ENCODE measurements at places on chromosomes 4 and X.

- no peak for DNase-seq
These were observed 151.5 kb downstream of the CORIN start for GRCh38 chr4:47686294-47686872.

DNA sequence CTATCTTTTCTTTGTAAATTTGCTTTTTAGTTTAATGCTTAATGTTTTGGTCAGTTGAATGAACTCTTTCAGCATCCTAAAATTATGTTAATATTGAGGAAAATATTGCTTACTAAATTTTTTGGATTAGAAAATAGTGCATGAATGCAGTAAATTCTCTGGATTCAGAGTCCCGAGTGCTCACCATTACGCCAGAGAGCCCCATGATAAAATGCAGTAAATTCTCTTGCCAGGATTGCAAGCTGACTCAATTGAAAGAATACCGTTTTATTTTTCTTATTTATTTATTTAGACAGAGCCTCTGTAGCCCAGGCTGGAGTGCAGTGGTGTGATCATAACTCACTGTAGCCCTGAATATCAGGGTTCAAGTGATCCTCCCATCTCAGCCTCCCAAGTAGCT lies 60.9 kb upstream of the ENPEP start:
- no peak for DNase-seq

DNA sequence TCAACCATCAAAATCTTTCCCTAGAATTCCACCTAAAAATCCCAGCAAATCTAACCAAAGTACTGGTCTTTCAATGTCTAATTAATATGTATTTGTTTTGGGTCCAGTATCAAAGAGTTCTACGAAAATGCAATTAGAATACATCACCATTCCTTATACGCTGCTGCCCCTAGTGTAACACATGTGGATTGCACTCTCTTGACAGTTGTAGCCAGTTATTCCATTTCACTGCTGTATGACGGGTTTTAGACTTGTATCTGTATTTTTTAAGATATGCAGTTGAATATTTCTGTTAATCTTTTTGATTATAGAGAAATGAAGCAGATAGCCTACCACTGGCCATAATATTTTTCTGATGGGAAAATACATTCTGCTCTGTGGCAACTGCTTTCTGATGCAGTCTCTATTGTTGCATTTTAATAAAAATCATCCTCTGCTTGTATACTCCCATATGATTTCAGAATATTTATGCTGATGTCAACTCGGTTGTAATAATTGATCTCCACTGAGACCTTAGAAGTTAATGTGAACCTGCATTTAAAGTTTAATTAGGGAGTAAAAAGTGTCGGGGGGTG lies 17.1 kb upstream of the PAGE2B start:
- DNase-seq, result no peak

DNA sequence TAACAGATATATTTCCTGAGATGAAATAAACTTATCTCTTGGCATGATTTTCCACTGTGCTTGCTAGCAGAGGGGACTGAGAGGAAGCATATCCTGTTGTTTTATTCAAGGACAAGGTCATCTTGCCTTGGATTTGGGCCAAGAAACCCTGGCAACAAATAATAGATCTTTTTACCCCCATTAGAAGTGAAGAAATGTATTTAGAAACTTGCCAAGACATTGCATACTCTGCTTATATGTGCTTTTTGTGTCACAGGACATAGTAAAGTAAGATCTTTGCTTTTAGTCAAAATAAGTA lies 170.2 kb downstream of the RAPGEF2 start:
- no peak for DNase-seq

- DNase-seq, result no peak
These were observed 216.4 kb downstream of the CHIC2 start for GRCh38 chr4:53847965-53848364.

Data from non-pigmented ciliary epithelial cell (primary cell).